T-cell (primary cell): ENCODE measurements at places on chromosomes 3 and 15. TPM values are rescaled to one million over a fixed set of nuclear protein-coding genes. Genes with fewer than 3 reads are reported as not detected.

C3orf22 gene
- not detected for total RNA-seq

GPR62 gene
- total RNA-seq, result not detected

- H3K27me3 ChIP-seq, result peaks cover 58% of the 10 kb centered on the region
- H3K27ac ChIP-seq, result no peak overlapping the region
- no peak overlapping the region for H3K4me3 ChIP-seq
- no peak for DNase-seq
Observed at GRCh38 chr3:50539356-50540286, 27.9 kb downstream of the C3orf18 start.

DNA sequence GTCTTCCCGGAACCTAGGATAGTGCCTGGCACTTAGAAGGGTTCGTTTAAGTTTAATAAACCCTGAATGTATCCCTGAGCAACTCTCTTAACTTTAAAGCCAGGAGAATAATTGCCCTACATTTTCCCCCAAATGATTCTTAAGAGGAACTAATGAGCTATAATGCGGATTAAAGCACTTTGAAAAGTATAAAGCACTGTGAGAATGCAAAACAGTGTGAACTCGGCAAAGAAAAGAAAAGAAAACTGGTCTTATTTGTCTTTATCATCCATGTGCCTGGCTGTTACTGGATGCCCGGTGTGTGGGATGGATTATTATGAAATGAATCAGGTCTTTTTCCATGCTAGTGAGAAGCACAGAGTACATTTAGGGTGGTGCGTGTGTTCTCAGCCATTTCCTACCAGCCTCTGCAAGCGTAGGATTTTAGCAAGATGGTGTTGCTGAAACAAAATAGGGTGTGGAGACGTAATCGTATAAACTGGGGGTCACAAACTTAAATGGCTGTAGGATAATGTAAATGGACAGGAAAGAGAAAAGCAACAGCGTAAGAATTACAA, 983 bp downstream of the KBTBD12 start:
- no peaks in the 10 kb centered on the region for H3K36me3 ChIP-seq
- H3K4me1 ChIP-seq, result no peaks in the 10 kb centered on the region
- H3K27me3 ChIP-seq, result peaks cover 2% of the 10 kb centered on the region
- H3K27ac ChIP-seq, result no peak overlapping the region
- no peak for DNase-seq

- no peak overlapping the region for H3K4me3 ChIP-seq
- no peaks in the 10 kb centered on the region for H3K4me1 ChIP-seq
- H3K27me3 ChIP-seq, result no peaks in the 10 kb centered on the region
- no peaks in the 10 kb centered on the region for H3K36me3 ChIP-seq
- DNase-seq, result no peak
- no peak overlapping the region for H3K27ac ChIP-seq
Observed at GRCh38 chr15:77276943-77277342, 143.0 kb downstream of the PEAK1 start.

DNA sequence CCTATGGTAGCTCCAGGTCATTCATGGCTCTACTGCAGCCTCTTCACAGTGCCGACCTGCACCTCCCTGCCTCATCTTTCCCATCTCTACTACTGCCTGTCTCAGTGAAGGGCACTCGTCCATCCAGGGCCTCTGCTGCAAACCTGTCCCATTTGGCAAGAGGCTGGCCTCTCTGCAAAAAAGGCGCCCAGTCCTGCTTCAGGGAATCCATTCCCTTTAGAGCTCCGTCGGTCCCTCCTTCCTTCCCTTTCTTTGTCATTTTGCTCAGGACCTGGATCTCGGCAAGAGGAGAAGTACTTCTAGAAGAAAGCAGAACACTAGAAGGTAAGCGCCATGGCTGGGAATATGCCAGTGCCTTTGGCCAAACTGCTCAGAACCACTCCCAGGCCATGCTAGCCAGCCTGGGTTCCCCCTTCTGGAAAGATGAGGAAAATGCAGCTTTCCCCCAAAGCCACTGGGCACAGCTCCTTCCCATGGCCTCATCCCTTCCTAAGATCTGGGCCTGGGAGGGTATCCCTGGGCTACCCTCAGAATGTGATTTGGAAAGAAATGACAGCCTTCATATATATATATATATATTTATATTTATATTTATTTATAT, 6.4 kb upstream of the ISL2 start:
- DNase-seq, result no peak
- no peaks in the 10 kb centered on the region for H3K4me1 ChIP-seq
- H3K27me3 ChIP-seq, result peaks cover 12% of the 10 kb centered on the region
- H3K27ac ChIP-seq, result no peak overlapping the region
- no peak overlapping the region for H3K4me3 ChIP-seq

DNA sequence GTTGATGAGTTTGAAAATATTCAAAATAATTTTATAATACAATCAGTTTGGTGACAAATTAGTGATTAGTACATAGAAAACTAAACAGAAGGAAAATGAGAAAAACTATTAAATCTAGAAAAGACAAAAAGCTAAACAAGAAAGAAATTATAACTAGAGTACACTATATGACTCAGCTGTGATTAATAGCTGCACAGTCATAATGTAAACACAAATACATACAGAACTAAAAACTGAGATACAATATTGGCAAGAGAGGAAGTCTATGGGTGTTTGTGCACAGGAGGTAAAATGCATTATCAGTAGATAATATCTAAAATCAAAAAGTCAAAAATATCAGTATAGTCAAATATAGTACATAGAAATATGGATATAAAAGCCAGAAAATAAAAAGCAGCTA, 80.7 kb upstream of the PCSK6 start:
- peaks cover 20% of the 10 kb centered on the region for H3K27me3 ChIP-seq
- no peaks in the 10 kb centered on the region for H3K4me1 ChIP-seq
- no peak for DNase-seq
